Stimulated activated naive CD4-positive, alpha-beta T cell treated with Interleukin-2 at 50 U/mL for 16 hours (primary cell): ENCODE measurements at places on chromosomes 5 and 9.

DNA sequence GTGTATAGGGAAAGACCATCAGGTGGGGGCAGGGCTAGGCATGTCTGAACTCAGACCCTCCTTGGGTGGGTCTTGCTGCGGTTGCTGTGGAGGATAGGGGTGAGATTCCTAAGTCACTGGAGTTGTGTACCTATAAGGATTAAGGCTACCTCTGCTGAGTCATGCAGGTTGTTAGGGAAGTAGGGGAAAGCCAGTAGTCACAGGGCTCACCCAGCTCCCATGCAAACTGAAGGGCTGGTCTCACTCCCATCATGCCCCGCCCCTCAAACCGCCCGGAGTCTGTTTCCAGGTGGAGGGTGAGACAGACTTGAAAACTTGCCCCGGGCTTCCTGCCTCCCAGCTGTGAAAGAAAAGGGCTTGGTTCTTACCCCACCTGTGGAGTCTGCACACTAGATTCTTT, 161.8 kb downstream of the CAVIN4 start:
- no peak for DNase-seq

- DNase-seq, result peak; percentile 58
Observed at GRCh38 chr5:39197556-39197955, 21.8 kb downstream of the FYB1 start.

GRCh38 chr5:112757468-112758208, 20.0 kb downstream of the APC start:
- no peak for DNase-seq

DNA sequence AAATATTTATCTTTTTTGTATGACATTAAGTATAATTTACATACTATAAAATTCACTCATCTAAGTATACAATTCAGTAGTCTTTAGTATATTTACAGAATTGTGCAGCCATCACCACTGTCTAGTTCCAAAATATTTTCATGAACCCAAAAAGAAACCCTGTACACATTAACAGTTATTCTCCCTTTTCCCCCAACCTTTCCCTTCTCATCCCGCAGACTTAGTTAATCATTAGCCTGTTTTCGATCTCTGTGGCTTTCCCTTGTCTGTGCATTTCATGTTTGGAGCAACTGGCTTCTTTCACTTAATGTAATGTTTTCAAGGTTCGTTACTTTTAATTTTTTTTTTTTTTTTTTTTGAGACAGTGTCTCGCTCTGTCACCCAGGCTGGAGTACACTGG, 37.5 kb downstream of the MTREX start:
- no peak for DNase-seq

DNA sequence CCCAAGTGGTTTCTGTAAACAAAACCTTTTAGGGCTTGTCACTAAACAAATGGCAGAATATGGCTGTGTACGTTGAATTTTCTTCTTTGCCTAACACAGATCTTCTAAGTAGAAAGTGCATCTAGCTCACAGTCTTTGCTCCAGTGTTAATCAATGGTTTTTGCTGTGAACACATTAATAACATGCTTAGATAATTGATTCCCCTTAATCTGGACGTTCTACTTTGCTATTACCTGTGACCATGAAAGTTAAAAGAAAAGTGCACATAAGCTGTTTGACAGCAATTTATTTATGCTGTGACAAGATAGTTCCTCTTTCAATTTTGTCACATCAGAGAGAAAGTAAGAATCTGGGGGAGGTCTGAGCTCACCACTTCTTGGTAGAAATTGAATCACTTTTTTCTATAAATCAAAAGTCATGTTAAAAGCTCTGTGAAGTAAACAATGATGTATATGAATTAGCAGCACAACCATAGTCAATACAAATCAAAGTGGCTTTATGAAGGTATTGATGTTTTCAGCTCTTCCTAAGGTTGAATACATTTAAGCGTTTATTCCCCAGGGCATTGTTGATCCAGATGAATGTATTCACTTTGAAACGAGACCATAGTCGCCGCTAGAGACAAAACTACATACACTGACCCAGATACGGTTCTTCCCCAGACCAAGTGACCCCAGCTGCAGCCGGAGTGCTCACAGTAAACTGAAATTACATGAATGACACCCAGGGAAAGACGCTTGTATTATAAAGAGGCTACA, 174.6 kb upstream of the ZNF608 start:
- no peak for DNase-seq

DNA sequence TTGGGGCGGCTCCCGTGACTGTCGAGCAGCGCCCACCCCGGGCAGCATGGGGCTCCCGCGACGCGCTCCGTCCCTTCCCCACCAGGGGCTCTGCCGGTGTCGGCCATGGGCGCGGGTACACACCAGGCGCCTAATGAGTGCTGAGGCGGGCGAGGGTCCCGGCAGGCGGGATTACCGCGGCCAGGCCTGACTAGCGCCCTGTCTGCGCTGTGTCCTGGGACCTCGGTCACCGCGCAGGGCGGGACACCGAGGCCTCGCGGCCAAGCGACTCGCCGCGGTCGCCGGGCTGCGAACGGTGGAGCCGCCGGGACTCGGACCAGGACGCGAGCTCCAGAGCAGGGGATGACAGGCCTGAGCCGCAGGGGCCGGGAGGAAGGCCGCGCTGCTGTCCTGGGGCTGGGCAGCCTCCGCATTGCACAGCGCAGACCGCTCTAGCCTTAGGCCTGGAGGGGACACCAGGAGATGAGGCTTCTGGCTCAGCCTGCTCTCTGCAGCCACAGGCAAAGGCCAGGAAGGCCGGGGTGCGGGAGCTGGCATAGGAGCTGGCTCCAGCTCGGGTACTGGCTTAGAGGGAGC, 14.1 kb downstream of the LCN10 start:
- DNase-seq, result no peak
